Esophagus muscularis mucosa (tissue), 4 donors: ENCODE measurements at places on chromosomes 4 and X. TPM values are rescaled to one million over a fixed set of nuclear protein-coding genes. Genes with fewer than 3 reads are reported as not detected.

The HMGN5 gene
- 3.5 TPM for total RNA-seq

The BANK1 gene
- 1.1 TPM for total RNA-seq

The LRIT3 gene
- 0.39 TPM for total RNA-seq

The OTC gene
- 0.42 TPM for total RNA-seq

The TEX13D gene
- total RNA-seq, result 0.42 TPM

DNA sequence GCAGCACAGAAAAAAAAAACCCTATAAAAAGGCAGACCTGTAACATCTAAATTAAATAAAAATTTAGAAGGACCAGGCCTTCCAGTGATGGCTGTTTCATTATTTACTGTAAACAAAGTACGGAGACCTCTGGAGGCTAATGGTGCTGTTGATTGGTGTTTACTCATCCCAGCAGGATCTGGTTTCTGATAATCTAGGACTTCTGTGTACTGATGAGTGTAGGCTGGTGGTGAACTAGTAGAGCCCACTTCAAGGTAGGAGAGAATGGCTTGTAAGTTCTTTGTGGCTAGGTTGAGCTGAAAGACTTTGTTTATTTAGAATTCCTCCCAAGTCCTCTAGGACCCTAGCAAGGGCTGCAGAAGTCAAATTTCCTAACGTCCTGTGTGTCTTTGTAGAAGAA is 398.1 kb upstream of the PITX2 start:
- DNase-seq, result no peak

GRCh38 chr4:85747882-85748491 is 273.0 kb downstream of the ARHGAP24 start:
- no peak for DNase-seq

The PTPN13 gene
- total RNA-seq, result 7.9 TPM

DNA sequence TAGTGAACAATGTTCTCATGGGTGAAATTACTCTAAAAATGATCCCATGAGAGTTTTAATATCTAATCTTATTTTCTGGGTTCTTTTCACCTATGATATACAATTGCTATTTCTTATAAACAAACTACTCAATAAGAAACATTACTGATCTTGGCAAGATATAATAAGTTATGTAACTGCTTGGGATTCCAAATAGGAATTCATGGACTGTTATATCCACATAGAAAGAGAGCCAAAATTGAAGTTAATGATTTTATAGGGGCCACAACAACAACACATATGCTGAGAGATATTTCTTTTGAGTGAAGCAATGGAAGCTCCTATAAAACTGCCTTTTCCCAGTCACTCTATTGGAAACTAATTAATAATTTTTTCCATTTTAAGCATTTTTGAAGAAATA is 90.4 kb upstream of the TLL1 start:
- DNase-seq, result no peak

DNA sequence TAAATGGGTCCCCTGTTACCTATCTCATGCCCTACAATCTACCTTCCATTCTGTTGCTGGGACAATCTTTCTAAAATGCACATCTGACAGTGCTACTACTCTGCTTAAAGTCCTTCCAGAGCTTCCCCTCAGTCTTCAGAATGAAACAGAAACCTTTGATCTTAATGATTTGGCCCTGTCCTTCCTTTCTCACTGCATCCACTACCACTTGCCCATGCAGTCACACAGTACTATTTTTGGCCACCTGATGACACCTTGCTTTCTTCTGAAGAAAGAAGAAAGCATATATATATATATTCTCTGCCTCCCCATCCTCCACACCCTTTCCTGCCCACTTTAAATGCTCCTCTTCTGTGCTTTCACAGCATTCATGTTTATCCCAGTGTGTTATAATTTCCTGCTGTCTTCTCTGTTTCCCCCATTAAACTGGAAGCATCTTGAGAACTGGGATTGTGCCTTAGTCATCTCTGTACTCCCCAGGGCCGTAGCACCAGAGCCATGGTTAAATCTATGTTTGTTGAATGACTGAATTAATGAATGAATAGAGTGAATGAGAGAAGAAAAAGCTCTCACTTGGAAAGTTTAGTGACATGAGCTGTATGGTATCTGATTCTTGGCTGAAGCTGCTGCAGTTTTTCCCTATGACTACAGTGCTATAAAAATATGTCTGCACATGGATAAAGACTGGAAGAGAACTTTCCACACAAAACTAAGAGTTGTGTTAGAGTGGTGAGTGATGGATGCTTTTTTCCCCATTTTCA is 56.2 kb downstream of the RTL9 start:
- DNase-seq, result no peak

The HERC5 gene
- 4.5 TPM for total RNA-seq

The XPNPEP2 gene
- total RNA-seq, result 4.6 TPM
